ENCODE measurements at places on chromosomes 5 and 9. TPM values are rescaled to one million over a fixed set of nuclear protein-coding genes. Genes with fewer than 3 reads are reported as not detected.

The OSMR gene
- total RNA-seq, result 38.6 TPM

The EIF4E1B gene
- total RNA-seq, result not detected

The SPATA31D4 gene
- not detected for total RNA-seq

The IFNE gene
- total RNA-seq, result 0.57 TPM

The SETX gene
- 48.4 TPM for total RNA-seq

The RNF20 gene
- 50.5 TPM for total RNA-seq

DNA sequence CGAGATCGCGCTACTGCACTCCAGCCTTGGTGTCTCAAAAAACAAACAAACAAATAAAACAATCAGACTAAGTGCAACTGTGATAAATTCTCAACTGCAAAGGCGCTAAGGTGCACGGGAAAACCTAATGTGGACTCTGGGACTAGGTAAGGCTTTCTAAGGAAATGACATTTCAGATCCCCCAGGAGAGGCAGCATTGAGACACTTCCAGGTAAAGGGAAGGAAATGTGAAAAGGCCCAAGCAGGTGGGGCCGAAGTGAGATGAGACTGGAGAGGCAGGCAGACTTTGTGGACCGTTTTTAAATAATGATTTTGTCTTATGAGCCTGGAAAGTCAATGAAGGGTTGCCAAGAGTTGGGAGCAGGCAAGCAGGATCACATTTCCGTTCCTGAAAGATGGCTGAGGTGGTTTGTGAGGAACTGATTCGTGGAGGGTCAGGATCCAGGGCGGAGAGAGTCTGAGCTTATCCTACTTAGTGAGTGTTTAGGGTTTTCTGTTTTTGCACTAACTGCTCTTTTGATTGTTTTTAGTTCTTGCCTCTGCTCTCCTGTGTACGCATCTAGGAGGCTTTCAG lies 2.0 kb upstream of the APBA1 start:
- DNase-seq, result no peak
- H3K27ac ChIP-seq, result peak overlapping the region; percentile 2

GRCh38 chr5:62731022-62731421 lies 152.4 kb downstream of the LRRC70 start:
- no peak overlapping the region for H3K27ac ChIP-seq
- H3K4me1 ChIP-seq, result no peaks in the 10 kb centered on the region
- H3K36me3 ChIP-seq, result no peaks in the 10 kb centered on the region
- H3K4me3 ChIP-seq, result no peak overlapping the region
- H3K27me3 ChIP-seq, result no peaks in the 10 kb centered on the region
- no peak for DNase-seq

DNA sequence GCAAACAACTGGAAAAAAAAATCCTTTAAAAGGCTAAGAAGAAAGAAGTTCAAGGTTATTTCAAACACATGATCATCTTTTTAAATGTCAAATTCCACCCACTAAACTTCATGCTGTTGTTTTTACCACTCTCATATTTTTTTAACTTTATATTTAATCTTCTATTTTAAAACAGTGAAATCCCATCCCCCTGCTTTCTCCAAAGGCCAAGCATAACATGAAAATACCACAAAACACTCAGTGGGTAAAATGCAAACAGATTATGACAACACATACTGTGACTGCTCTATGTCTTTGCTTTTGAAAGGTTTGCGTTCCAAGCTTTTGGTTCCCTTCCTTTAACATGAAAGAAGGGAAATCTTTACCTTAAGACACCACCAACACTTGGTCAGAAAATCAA lies 127.6 kb downstream of the SNCAIP start:
- H3K27me3 ChIP-seq, result no peaks in the 10 kb centered on the region
- no peaks in the 10 kb centered on the region for H3K36me3 ChIP-seq
- no peak overlapping the region for H3K27ac ChIP-seq
- H3K4me1 ChIP-seq, result no peaks in the 10 kb centered on the region

DNA sequence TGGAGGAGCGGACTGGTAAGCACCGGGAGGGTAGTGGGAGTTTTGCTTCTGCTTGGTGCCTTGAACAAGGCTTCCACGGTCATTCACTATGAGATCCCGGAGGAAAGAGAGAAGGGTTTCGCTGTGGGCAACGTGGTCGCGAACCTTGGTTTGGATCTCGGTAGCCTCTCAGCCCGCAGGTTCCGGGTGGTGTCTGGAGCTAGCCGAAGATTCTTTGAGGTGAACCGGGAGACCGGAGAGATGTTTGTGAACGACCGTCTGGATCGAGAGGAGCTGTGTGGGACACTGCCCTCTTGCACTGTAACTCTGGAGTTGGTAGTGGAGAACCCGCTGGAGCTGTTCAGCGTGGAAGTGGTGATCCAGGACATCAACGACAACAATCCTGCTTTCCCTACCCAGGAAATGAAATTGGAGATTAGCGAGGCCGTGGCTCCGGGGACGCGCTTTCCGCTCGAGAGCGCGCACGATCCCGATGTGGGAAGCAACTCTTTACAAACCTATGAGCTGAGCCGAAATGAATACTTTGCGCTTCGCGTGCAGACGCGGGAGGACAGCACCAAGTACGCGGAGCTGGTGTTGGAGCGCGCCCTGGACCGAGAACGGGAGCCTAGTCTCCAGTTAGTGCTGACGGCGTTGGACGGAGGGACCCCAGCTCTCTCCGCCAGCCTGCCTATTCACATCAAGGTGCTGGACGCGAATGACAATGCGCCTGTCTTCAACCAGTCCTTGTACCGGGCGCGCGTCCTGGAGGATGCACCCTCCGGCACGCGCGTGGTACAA lies 556 bp downstream of the PCDHGC3 start:
- peak overlapping the region; percentile 87 for H3K4me3 ChIP-seq
- H3K27ac ChIP-seq, result peak overlapping the region; percentile 80
- no peaks in the 10 kb centered on the region for H3K27me3 ChIP-seq
- DNase-seq, result peak; percentile 80
- peaks cover 35% of the 10 kb centered on the region for H3K4me1 ChIP-seq

DNA sequence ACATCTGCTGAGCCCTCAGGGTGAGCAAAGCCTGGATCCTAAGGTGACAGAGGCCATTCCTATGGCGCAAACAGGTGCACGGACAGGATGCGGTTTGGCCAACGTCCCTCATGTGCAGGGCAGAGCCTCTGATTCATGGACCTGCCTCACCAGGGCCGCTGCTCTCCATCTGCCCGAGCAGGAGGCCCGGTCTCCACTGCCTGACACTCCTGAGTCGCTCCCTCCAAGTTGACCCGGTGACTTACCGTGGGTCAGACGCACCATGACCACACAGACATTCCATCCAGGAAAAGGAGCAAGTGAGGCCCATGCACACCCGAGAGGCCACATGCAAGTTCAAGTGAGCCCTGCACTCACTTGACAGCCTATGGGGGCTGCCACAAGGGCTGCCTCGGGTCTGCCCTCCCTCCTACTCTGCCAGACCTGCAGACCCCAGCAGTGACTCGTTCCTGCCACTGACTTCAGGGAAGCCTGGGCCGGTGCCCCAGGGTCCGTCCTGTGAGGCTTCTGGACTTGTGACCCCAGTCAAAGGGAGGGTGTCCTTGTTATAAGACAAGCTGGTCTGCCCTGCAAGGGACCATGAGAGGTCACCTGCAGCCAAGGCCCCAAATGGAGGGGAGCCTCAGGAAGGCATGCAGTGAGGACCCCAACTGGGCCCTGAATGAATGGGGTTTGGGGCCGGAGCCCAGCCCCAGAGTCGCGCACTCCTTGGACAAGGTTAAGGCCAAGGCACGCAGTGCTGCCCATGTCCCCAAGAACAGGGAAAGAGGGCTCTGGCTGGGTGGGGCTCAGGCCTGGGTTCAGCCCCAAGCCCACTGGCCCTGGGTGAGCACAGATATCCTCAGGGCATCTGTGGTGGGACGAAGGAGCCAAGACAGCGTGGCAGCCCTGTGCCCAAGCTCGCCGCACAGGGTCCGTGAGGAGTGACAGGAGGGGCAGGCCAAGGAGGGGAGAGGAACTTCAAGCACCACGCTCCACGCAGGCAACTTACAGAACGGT lies 10.1 kb downstream of the BRD3OS start:
- no peaks in the 10 kb centered on the region for H3K4me1 ChIP-seq
- H3K27me3 ChIP-seq, result no peaks in the 10 kb centered on the region
- no peak overlapping the region for H3K27ac ChIP-seq
- peaks cover 11% of the 10 kb centered on the region for H3K36me3 ChIP-seq

- no peak for DNase-seq
- H3K36me3 ChIP-seq, result no peaks in the 10 kb centered on the region
- peaks cover 11% of the 10 kb centered on the region for H3K27me3 ChIP-seq
These were observed 4.2 kb upstream of the DELE1 start for GRCh38 chr5:141919218-141920119.

- no peaks in the 10 kb centered on the region for H3K36me3 ChIP-seq
- no peaks in the 10 kb centered on the region for H3K27me3 ChIP-seq
- no peak overlapping the region for H3K4me3 ChIP-seq
- no peak for DNase-seq
These were observed 2.7 kb downstream of the HSPB3 start for GRCh38 chr5:54458221-54458620.

GRCh38 chr5:72693546-72694205 lies 122.8 kb upstream of the TNPO1 start:
- H3K4me1 ChIP-seq, result no peaks in the 10 kb centered on the region
- DNase-seq, result no peak
- H3K36me3 ChIP-seq, result no peaks in the 10 kb centered on the region
- H3K4me3 ChIP-seq, result no peak overlapping the region
- no peak overlapping the region for H3K27ac ChIP-seq

DNA sequence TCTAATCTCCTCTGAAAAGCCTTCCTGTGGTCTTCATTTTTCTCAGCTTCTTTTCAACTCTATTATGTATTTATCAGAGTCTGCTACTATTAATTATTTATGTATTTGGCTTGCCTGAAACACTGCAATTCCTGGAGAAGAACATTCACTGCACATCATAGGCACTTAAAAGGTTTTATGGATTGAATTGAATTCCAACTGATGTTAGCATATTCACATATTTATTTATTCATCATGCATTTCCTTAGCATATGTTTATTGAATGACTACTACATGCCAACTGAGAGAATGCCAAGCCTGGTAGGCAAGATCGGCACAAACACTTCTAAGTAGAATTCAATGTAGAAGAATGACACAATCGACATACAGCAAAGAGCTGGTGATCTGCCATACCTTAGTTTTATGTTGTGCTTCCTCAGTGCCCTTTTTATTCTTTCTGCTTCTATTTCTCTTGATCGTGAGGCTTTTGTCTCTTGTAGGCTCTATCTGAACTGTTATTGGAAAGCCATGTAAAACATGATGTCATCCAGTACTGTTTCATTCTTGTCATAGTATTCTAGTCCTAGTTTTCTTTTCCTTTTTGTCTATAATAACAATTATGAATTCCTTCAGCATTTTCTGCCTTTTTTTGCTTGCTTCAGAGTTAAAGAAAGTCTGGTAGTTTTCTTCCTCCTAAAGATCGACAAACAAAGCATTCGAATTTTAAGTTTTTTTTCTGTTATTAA lies 454.2 kb downstream of the TLE4 start:
- no peak for DNase-seq
- no peak overlapping the region for H3K27ac ChIP-seq
- no peaks in the 10 kb centered on the region for H3K4me1 ChIP-seq
- H3K36me3 ChIP-seq, result no peaks in the 10 kb centered on the region
- no peaks in the 10 kb centered on the region for H3K27me3 ChIP-seq

DNA sequence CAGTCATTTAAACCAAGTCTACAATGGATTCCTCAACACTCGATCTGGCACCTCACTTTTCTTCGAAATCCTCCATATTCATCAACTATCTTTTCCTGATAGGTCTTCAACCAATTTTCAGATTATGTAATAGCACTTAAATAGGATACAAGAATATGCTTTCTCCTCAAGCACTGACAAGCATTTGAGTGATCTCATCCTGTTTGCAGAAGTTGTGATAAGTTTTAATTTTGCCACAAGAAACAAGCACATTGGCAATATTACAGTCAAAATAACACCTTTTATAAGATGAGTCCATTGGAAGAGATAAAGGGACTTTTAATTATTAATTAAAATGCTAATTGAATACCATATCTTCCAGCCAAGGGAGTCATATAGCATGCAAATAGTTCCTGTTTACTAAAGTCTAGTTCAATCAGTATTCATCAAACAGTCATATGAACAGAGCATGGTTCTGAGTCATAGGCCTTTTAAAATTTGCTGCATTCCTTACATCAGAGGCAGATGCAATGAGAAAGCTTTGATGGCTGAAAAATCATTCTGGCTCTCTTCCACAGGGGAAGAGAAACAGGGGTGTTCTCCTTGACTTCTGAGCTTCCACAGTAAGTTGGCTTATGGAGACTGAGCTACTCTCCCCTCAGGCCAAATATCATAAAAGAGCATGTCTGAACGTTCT lies 32.7 kb upstream of the ZCCHC9 start:
- no peaks in the 10 kb centered on the region for H3K27me3 ChIP-seq
- peaks cover 15% of the 10 kb centered on the region for H3K4me1 ChIP-seq
- no peak overlapping the region for H3K4me3 ChIP-seq
- peak; percentile 86 for DNase-seq

GRCh38 chr5:55609413-55609812 lies 74.6 kb upstream of the PLPP1 start:
- DNase-seq, result no peak
- no peak overlapping the region for H3K4me3 ChIP-seq
- H3K27ac ChIP-seq, result no peak overlapping the region
- H3K4me1 ChIP-seq, result peaks cover 6% of the 10 kb centered on the region

GRCh38 chr9:137456864-137457405 lies 2.2 kb downstream of the NSMF start:
- no peak for DNase-seq
- no peaks in the 10 kb centered on the region for H3K27me3 ChIP-seq
- H3K4me1 ChIP-seq, result peaks cover 48% of the 10 kb centered on the region
- H3K27ac ChIP-seq, result peak overlapping the region; percentile 39
- no peak overlapping the region for H3K4me3 ChIP-seq

- H3K4me3 ChIP-seq, result no peak overlapping the region
- no peak for DNase-seq
- no peaks in the 10 kb centered on the region for H3K4me1 ChIP-seq
- H3K27ac ChIP-seq, result no peak overlapping the region
- no peaks in the 10 kb centered on the region for H3K36me3 ChIP-seq
These were observed 705.4 kb upstream of the RIOK2 start for GRCh38 chr5:97888439-97888838.

DNA sequence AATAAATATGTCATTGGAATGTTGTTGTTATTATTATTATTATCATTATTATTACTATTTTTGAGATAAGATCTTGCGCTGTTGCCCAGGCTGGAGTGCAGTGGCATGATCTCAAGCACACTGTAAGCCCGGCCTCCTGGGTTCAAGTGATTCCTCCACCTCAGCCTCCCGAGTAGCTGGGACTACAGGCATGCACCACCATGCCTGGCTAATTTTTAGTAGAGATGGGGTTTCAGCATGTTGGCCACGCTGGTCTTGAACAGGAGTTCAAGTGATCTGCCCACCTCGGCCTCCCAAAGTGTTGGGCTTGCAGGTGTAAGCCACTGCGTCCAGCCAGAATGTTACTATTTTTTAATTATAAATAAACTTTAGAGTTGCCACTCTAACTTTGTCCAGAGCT lies 14.4 kb downstream of the ZNF462 start:
- H3K27ac ChIP-seq, result no peak overlapping the region

Measured in astrocyte (in vitro differentiated cells and primary cell).